ENCODE measurements at places on chromosomes 5 and 9.

- DNase-seq: no peak
These were observed 204.3 kb downstream of the ATPSCKMT start for GRCh38 chr5:10045376-10045775.

GRCh38 chr5:109324351-109324750 lies 85.4 kb downstream of the PJA2 start:
- DNase-seq: no peak

- no peak for DNase-seq
These were observed 14.3 kb downstream of the SNX30 start for GRCh38 chr9:112764837-112765236.

DNA sequence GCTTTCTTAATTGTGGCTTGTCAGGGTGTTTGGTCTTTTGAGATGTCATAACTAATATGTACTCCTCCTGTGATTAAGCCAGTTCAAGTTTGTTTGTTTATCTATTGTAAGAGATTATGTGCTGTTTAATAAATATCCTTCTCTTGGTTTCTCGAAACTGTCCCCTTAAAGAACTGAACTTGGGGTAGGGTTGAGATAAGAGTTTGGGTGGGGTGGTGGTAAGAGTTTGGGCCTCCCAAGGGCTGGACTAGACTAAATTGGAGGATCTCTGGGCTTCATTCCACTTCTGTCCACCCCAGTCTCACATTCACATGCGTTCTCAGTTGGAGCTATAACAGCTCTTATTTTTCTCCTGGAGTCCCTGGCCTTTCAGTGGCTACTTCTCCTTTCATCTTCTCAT lies 38.2 kb downstream of the AQP7 start:
- no peak for DNase-seq

DNA sequence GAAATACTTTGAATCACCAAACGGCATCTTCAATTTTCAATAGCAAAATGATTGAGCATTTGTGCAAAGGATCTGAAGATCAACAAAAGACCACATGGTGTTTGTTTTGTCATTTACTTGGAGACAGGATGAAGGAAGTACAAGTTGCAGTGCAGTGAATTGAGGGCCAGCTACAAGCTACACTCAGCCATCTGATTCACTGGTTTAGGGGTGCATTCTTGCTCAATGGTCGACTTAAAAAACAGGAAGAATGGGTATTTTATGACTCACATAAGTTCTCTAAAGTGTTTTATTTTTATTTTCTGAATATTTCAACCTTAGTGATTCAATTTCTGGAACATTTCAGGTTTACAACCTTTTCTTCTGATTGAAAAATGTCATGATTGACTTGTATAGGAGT lies 412.1 kb upstream of the ADAMTSL1 start:
- DNase-seq: no peak

- no peak for DNase-seq
These were observed 12.2 kb downstream of the DNLZ start for GRCh38 chr9:136351252-136351800.

- no peak for DNase-seq
These were observed 260.5 kb downstream of the GADD45G start for GRCh38 chr9:89865357-89865756.

GRCh38 chr5:75363726-75364495 lies 26.9 kb downstream of the HMGCR start:
- no peak for DNase-seq

DNA sequence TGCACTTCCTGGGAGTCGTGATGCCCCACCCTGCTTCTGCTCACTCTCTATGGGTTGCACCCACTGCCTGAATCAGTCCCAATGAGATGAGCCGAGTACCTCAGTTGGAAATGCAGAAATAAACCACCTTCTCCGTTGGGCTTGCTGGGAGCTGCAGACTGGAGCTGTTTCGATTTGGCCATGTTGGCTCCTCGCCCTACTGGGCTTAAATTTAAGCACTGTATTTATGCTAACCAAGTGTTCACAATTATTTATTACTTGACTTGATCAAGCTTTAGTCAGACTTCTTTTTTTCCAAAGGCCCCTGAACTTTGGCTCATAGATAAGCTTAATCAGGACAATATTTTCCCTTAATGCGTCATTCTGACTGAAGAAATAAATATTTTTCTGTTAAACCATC lies 1072.4 kb upstream of the CDH9 start:
- DNase-seq: no peak

DNA sequence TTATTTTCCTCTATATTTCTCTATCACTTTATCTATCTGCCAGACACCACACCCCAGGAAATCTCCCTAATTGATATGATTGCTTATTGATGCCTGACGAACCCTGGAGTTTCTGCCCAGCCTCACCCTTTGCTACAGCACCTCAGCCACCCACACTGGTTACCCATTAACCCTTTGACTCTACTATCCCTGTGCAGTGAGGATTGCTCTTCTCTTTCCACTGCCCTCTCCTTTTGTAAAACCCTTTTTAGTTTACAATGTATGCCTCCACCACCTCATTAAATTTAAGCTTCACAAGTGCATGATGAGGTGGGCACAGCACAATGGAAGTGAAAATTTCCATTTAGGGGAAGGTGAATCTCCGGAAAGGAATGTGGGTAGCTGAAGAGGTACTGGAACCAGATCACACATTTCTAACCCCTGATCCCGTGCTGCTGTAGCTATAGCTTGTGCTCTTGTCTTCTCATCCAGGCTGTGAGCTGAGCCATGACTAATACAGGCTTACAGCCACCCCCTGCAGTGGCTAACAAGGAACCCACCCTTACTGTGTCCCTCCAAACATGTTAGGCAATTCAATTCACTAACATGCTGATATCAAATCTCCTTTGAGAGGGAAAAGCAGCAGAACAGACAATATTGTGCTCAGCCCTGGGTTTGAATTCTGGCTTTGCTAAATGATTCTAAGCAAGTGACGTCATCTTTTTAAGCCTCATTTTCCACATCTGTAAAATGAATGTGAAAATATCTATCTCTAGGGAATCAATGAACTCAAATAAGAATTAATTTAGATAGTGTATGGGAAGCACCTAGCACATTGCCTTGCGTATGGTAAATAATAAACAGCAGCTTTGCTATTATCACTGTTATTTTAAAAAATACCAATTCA lies 186.9 kb upstream of the TRIM32 start:
- no peak for DNase-seq

DNA sequence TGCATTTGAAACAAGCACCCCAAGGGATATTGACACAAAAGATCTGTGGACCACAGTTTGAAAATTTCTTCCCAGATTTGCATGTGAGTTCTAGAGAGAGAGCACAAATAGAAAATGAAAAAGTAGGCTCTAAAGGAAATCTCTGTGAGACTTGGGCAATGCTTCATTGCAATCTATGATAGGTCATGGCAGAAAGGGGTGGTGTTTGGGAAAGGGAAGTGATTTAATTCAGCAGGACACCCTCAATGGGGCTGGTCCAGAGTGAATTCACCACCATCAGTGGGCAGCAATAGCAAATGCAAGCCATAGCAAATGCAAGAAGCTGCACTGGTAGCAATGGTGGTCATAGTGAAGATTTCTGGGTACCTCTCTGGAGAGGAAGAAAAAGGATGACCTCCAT lies 58.1 kb downstream of the ANKRD55 start:
- no peak for DNase-seq

DNA sequence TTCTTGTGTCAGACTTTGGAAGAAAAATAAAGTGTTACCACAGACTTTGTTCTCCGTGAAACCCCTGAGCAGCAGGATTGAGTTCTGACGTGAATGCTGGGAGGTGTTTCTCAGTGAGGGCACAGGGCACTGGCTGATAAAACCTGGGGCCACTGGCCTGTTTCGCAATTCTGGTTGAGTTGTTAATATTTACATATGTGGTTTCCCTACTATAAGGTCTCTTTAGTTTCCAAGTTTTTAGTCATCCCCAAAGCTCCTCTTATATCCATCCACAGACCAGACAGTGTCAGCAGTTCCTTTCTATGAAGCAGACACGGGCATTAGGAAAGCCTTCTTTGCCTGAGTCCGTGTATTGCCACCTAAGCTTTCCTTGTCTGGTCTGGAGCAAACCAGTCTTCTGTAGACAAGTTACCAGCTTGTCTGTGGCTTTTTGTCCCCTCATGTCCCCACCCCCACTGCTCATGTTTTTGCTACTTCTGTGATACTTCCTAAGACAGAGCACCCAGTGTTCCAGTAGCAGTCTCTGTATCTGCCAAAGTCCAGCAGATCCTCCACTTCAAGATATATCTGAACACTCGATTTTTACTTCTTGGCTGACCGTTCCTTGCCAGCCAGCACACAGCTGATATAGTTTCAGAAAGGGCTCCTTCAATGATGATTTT lies 42.0 kb downstream of the ACO1 start:
- DNase-seq: no peak

DNA sequence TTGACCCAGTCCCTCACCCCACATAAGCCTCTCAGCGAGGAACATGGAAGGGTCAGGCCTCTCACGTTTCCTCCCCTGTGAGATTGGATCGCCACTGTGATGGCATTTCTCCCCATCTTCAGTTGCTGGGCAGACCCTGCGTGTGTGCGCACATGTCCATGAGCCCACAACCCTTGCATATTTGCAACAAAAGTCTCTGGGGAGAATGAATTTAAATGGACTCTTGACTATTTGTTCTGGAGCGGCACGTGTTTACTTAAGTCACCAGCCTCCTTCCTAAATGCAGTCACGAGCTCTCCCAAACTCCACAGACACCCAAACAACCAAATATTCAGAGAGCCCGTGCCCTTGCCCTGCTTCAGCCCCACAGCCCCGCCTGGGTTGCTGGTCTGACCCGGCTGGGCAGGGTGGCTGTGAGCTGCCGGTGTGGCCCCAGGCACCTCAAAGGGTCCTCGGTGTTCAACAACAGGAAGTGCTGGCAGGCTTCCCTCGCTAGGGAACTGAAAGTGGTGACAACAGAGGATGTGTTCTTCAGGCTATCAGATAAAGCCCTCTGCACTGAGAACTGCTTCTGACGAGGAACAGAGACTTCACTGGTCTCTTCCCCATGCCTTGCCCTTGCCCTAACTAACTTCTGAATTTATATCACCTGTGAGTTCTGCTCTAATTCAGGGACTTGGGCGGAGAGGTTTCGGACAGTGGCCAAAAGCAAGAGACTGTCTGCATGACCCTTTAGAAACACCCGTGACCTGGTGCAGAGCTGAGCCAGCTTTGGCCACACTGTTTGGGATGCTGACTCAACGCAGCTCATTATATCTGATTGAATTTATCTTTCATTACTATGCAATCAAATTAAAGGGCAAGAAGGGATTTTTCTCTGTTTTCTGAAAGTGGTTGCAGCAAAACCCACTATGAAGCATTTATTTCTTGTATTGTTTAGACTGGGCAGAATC lies 19.2 kb upstream of the CD180 start:
- peak; percentile 35 for DNase-seq

All from stimulated activated CD4-positive, alpha-beta T cell treated with anti-CD3 and anti-CD28 coated beads, TNF-alpha, amount 100 ng/mL, for 1 hour (primary cell).